Cortex of kidney (tissue), 1 donor: ENCODE measurements at places on chromosomes 3 and 15.

DNA sequence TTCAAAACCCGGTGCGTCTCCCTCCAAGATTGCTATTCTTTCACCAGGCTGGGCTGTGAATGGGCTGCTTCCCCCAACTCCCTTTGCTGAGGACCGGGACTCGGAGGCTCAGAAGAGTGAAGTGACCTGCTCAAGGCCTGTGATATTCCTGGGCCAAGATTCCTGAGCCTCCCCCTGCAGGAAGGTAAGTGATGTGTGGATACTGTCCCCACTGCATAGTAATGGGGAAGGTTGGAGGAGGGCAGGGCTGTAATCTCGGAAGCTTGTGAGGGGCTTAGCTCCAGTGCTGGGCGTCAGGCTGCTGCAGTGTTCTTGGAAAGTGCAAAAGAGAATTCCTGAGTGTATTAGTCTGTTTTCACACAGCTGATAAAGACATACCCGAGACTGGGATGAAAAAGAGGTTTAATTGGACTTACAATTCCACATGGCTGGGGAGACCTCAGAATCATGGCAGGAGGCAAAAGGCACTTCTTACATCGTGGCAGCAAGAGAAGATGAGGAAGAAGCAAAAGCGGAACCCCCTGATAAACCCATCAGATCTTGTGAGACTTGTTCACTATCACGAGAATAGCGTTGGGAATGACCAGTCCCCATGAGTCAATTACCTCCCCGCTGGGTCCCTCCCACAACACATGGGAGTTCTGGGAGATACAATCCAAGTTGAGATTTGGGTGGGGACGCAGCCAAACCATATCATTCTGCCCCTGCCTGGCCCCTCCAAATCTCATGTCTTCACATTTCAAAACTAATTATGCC is 67.6 kb downstream of the EFCAB12 start:
- no peak for DNase-seq

DNA sequence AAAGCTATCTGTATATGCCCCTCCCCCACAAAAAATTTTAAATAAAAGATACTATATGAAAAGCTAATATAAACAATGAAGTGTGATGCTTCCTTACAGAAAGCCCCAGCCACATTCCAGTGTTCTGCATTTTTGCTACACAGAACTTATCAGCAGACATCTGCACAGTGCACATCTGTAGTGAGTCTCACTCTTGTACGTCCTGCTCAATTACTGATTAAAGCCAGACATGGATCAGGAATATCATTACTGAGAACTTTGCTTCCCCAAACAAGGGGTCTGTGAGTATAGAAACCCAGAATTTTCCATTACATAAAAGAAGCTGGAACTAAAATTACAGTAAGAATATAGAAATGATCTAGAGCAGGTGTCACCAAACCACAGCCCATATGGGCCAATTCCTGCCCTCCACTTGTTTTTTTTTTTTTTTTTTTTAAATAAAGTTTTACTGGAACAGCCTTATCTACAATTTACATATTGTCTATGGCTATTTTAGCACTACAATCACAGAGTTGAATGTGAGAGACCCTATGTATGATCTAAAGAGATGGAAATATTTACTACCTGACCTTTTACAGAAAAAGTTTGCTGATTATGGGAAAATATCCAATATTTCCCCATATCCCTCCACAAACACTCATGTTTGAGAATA is 45.7 kb downstream of the UBP1 start:
- no peak for DNase-seq

GRCh38 chr15:39887832-39888231 is 32.2 kb downstream of the GPR176 start:
- DNase-seq, result no peak

DNA sequence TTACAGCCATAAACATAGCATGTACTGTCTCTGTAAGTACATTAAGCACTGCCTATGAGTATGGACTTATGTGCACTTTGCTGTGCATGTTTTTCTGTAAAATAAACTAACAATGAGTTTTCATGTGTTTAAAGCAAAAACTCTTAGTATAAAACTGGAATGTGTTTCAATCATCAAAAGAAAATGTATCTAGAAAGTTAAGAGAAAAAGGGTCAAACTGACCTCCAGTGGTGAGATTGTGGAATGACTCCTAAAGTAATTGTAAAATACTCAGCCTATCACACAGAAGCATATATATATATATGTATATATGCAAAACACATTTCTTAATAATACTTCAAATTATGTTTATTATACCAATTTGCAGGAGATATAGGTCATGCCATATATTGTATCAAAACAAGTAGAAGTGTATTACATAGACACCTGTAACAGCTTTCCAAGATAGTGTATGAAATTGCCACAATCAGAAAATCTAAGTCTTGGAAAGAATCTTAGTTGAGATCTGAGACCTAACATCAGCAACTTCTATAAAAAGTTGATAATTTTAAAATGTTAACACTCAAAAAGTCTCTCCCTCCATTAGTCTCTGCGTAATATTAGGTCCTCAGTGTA is 199.6 kb downstream of the FMN1 start:
- DNase-seq, result no peak

- no peak for DNase-seq
These were observed 13.2 kb upstream of the ADPGK start for GRCh38 chr15:72796515-72797337.

- no peak for DNase-seq
These were observed 8.1 kb downstream of the B2M start for GRCh38 chr15:44719293-44719999.

GRCh38 chr3:186002884-186003472 is 65.2 kb upstream of the TRA2B start:
- DNase-seq, result no peak

DNA sequence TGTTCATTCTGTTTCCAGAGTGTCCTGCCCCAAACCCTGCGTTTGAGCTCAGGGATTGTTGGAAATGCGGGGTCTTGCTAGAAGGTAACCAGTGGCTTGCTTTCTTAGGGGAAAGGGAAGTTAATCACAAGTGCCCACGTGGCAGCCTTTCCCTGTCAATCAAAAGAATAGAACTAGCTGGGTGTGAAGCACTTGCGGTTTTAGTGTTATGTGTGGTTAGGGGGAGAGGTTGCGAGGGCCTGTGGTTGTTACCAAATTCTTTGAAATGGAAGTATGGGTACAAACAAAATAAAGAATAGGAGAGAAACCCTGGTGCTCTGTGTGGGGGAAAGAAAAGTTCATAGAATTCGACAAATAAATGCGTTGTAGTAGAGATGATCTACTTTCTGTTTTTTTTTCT is 67.6 kb downstream of the FNDC3B start:
- no peak for DNase-seq

- no peak for DNase-seq
These were observed 530.9 kb upstream of the CBLB start for GRCh38 chr3:106399761-106400160.

DNA sequence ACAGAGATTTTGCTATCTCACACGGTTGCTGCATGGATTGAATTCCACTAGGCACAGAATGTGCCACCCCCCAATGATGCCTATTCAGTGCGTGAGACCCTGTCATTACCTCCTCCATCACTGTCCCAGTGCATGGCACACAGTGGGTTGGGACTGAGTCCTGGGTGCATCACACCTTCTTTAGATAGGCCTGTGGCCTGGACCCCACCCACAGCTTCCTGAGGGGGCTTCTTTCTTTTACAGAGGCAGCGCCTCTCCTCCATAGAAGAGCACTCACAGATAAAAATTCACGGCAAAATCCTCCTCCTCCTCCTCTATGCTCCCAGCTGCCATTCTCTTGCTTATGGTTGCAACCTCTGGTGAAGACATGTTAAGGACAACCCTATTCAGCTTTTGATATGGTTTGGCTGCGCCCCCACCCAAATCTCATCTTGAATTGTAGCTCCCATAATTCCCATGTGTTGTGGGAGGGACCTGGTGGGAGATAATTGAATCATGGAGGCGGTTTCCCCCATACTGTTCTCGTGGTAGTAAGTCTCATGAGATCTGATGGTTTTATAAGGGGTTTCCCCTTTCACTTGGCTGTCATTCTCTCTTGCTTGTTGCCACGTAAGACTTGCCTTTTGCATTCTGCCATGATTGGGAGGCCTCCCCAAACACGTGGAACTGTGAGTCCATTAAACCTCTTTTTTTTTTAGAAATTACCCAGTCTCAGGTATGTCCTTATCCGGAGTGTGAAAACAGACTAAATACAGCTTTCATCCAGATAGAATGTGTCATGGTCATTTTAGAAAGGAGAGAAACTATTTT is 147.6 kb downstream of the KLF13 start:
- no peak for DNase-seq

DNA sequence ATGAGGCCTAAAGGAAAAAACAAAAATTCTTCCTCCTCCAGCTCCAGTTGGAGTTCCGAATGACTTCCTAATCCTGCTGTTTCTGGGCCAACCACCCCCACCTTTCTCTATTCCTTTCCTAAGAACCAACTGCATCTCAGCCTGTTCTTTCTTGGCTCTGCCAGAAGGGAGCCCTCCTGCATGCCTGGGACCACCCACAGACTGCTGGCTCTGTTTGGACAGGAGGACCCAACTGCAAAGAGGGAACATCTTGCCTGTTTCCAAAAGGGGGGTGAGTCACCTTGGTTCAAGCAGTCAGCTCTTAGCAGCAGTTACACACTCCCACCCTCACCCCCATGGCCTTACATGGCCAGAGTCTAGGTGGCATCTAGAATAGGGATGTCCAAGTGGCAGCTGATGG is 116.0 kb upstream of the PRICKLE2 start:
- DNase-seq, result no peak

DNA sequence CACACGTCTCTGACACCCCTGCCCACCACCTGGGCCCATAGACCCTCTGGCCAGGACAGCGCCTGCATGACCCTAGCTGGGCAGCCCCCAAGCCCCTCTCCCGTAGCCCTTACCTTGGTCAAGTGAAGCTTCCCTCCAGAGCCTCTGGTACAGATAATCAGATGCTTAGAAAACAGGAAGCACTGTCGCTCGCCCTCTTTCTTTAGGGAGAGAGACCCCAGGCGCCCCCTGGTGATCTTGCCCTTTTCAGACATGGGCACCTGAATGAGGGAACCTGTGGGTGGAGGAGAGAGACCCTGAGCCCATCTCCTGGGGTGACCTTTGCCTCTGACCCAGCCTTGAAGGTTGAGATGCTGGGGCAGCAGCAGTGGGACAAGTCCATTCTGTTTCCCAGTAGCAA is 65.4 kb downstream of the RASGRF1 start:
- no peak for DNase-seq

- DNase-seq, result no peak
These were observed 6.5 kb upstream of the TM4SF18 start for GRCh38 chr3:149339931-149340309.

- no peak for DNase-seq
These were observed 298.9 kb upstream of the CBLB start for GRCh38 chr3:106167728-106168127.

DNA sequence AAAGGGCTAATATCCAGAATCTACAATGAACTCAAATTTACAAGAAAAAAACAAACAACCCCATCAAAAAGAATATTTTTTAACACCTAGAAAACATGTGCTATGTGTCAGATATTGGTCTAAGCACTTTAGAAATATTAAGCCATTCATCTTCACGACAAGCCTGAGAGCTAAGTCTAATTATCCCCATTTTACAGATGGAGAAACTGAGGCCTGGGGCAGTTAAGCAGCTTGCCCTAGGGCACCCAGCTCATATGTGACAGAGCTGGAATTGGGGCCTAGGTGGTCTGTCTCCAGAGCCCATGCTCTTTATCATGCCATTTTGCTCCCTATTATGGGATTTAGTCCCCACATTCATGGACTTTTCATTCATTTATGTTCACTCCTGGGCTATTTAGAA is 92.8 kb downstream of the CYP19A1 start:
- DNase-seq, result no peak

DNA sequence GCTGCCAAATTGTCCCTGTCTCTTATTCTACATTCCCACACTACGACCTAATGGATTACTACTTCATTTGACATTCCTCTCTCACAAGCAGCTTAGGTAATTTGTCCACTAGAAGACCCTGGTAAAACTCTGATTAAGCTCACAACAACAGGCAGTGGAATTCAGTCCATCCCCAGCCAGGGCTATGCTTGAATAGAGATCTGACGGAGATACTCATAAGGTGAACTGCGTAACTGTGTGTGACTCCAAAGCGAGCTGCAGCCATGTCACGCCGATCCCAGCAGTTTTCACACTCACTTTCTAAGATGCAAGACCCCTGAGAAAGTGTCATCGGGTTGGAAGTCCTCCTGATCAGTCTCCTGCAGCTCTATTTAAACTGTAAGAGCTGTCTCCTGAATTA is 25.7 kb upstream of the ROBO2 start:
- DNase-seq, result no peak

- no peak for DNase-seq
These were observed 873.1 kb downstream of the NSUN3 start for GRCh38 chr3:94935738-94936580.

DNA sequence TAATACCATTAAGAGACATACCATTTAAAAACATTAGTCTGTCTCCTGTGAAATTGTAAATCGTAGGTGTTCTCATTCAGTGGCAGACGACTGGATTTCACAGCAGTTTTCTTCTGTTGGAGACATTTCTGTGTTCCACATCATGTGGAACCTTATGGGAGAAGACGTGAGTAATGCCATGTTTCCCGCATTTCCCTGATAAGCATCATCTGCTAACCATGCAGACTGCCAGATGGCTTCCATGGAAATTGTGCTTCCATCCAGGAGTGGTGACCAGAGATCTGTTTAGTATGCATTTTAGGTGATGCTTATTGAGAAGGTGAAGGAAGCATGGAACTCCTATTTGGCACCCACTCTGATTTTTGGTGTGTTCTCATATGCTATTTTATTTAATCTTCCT is 28.4 kb upstream of the ST3GAL6 start:
- DNase-seq, result no peak

DNA sequence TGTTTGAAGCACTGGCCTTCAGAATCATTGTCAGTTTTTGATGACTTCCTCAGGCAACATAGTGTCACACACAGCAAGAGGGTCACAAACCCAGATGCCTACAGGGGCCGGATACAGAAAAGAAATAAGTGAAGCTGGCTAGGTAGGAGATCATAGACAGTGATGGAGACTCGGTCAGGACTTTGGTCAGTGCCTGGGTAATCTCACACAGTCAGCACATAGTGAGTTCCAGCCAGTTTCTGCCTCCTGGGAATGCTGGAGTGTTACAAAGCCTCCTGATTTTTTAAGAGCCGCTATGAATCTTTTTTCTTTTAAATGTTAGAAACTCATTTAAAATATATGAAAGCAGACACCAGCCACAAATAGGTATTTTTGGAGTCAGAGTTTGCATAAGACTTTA is 399.1 kb downstream of the IL5RA start:
- no peak for DNase-seq

GRCh38 chr3:172699031-172699430 is 11.8 kb downstream of the NCEH1 start:
- DNase-seq, result no peak

- no peak for DNase-seq
These were observed 6.3 kb downstream of the PIGZ start for GRCh38 chr3:196962108-196962929.

DNA sequence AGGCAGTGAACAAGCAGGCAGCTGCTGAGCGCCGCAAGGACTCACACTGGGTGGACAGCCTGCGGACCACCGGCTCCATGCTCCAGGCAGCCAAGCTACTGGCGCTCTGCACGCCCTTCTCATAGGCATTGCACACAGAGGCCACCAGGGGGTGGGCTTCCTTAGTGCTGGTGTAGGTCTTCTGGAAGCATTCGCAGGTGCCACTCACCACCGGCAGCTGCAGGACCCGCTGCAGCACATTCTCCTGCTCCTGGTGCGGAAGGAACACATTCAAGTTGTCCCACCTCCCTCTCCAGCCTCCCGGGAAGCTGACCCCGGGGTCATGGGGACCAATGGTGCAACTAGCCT is 6.0 kb downstream of the PLIN1 start:
- no peak for DNase-seq

GRCh38 chr3:67415511-67415910 is 238.9 kb downstream of the SUCLG2 start:
- DNase-seq, result no peak

GRCh38 chr3:43723121-43723734 is 32.5 kb downstream of the ABHD5 start:
- no peak for DNase-seq
